ENCODE measurements at places on chromosomes 7 and 10.

GRCh38 chr7:157545681-157546060 lies 208.9 kb downstream of the DNAJB6 start:
- DNase-seq, result no peak

DNA sequence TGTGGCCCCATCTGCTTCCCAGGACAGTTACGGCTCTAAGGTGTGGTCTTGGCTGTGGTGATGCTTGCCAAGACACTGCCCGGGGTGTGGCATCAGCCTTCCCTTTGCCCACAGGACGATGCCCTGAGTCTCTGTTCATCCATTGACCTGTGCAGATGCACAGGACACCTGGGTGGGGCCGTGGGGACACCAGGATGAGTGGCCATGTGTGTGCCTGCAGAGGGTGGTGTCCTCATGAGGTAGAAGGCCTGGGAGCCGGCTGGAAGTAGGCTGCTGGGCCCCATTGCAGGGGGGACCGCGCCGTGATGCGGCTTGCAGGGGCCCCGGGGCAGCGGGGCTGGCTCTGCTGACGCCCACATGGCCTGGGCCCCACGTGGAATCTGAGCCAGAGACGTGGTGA lies 22.4 kb upstream of the PWWP2B start:
- no peak for DNase-seq

DNA sequence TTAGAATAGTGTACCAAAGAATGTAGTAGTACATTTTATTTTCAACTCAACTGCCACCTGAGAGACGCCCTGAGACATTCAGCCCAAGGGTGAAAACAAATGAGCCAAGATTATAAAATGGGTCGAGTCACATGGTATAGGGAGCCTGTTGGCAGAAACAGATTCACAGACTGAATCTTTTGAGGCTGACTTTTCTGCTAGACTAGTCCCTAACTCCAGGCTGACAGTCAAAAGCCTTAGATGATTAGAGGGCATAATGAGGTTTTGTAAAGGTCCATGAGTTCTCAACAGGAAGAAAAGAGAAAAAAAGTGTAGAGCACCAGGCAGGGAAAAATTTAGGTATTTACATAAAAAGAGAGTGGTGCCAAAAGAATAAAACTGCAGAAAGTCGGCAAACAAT lies 128.0 kb downstream of the NXPH1 start:
- no peak for DNase-seq

- no peak for DNase-seq
Measured at GRCh38 chr10:95408983-95409873, 118.4 kb upstream of the PDLIM1 start.

DNA sequence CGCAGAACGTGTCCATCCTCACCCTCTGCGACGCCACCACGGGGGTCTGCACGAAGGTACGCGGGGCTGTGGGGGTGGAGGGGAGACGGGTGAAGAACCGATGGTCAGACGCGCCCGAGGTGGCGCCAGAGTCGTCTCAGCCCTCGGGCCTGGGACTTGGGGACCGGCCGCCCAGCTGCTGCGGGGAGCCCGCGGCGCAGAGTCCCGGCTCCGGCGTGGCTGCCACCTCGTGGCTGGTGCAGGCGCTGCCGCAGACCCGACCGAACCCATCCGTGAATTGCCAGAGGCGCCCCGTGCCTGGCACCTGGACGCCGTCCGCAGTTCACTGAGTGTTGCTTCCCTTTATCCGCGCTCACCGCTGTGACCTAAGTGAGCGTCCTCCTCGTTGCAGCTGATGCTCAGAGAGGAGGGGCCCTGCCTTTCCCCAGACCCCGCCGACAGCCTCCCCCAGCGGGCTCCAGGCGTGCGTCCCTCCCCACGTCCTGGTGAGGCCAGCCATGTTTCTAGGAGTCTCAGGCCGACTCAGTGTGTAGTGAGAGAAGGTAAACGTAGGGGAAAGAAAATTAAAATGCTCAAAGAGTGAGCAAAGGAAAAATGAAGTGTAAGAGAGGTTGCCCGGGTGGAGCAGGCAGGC lies 208.7 kb downstream of the PAXIP1 start:
- DNase-seq, result peak; percentile 11
